Keratinocyte (primary cell): ENCODE measurements at places on chromosomes 12 and 14. TPM values are rescaled to one million over a fixed set of nuclear protein-coding genes. Genes with fewer than 3 reads are reported as not detected.

GRCh38 chr12:130320536-130320935 is 17.2 kb upstream of the PIWIL1 start:
- H3K36me3 ChIP-seq, result no peaks in the 10 kb centered on the region
- H3K27ac ChIP-seq, result no peak overlapping the region
- no peaks in the 10 kb centered on the region for H3K4me1 ChIP-seq
- no peaks in the 10 kb centered on the region for H3K27me3 ChIP-seq

DNA sequence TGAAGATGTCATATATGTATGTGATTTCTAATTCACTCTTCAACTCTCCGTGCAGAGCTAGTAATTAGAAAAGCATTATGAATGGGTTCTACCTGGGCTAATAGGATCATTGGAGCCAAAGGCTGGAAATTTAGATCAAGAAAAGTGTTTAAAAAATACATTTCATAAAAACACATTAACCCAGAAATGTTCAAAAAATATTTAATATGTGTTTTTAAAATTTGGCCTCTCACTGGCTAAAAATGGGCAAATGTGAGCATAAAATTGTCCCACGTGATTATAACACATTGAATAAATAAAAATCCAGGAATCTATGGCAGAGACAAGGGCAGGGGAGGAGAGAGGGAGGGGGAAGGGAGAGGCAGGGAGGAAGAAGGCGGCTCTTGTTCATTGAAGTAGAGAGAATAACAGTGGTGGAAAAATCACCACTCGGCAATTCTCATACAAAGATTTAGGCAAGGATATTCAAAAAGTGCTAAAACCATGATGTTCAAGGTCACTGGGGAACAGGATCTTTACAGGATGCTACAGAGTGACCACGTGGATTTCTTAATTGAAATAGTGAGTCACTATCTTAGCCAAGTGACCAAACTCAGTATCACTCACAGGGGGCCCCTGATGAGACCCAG is 38.8 kb downstream of the FBXO21 start:
- H3K36me3 ChIP-seq, result peaks cover 28% of the 10 kb centered on the region
- no peak overlapping the region for H3K27ac ChIP-seq
- no peaks in the 10 kb centered on the region for H3K4me1 ChIP-seq
- H3K27me3 ChIP-seq, result no peaks in the 10 kb centered on the region
- DNase-seq, result no peak
- H3K4me3 ChIP-seq, result no peak overlapping the region

DNA sequence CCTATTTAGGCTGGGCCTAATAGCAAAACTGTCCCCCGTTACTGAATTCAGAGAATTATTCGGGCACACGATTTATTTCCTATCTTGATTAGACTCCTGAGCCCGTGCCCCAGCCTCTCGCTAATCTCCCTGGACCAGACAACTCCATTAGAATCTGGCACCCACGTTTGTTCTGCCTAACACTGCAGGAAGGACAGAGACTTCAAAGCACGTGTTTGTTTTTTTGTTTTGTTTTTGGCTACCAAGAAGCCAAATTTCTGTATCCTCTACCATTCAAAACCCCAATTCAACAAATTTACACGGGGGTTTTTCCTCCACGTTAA is 4.8 kb downstream of the USP44 start:
- no peak overlapping the region for H3K4me3 ChIP-seq
- no peaks in the 10 kb centered on the region for H3K36me3 ChIP-seq
- H3K27ac ChIP-seq, result no peak overlapping the region
- DNase-seq, result no peak

DNA sequence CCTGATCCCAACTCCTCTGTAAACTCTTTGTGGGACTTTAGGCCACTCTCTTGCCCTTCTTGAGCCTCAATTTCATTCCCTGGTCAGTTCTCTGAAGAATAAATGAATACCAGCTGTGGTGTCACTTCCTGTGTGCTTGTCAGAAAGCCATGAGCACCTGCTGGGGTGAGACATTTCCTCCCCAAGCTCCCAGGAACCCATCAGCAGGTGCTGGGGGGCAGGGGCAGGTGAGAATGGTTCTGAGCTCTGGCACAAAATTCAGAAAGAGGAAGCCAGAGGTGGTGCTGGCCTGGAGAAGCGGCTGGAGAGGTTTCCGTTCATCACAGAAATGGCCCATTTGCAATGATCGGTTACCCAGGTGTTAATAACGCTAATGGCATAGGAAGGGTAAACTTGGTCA is 14.9 kb downstream of the LHX5 start:
- H3K27ac ChIP-seq, result no peak overlapping the region
- H3K4me1 ChIP-seq, result no peaks in the 10 kb centered on the region
- peaks cover 11% of the 10 kb centered on the region for H3K27me3 ChIP-seq
- DNase-seq, result no peak
- H3K36me3 ChIP-seq, result no peaks in the 10 kb centered on the region
- no peak overlapping the region for H3K4me3 ChIP-seq

- no peak overlapping the region for H3K27ac ChIP-seq
- H3K36me3 ChIP-seq, result no peaks in the 10 kb centered on the region
- no peak for DNase-seq
- no peaks in the 10 kb centered on the region for H3K4me1 ChIP-seq
- no peaks in the 10 kb centered on the region for H3K27me3 ChIP-seq
- no peak overlapping the region for H3K4me3 ChIP-seq
Measured at GRCh38 chr12:90741611-90742010, 213.4 kb downstream of the CCER1 start.

DNA sequence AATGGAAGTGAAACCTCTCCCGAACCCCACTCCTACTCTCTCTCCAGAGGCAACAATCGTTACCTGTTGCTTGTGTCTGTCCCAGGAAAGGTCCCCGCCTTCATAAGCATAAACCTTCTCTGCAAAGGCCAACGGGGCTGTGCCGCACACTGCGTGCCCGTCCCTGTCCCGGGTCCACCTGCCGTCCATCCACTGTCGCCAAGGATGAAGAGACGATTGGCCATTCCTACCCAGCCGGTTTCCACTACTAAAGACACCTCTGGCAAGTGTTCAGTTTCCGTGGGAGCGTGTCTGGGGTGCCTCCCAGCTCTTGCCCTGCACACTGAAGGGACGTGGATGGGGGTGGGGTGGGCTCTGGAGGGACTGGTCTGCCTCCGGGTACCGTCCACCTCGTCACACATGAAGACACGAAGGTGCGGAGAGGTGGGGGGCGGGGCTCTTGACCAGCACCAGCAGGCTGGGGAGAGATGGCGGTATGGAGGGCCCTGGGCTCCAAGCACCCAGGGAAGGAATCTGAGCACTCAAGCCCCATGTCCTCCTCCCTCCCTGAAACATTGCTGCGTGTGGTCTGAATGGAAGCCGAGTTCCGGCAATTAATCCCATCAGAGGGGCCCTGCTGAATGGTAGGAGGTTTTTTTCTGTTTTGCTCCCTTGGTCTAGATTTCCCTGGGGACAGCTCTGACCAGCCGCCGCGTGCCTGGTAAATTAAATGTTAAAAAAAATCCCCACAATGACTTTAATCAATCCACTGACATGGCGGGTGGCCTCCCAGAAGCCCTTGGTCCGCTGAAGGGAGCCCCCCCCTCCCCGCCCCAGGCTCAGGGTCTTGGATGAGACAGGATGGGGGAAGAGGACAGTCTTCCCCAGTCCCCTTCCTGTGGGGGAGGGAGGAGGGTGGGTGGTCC is 4.1 kb upstream of the KIF26A start:
- no peaks in the 10 kb centered on the region for H3K36me3 ChIP-seq
- no peak overlapping the region for H3K4me3 ChIP-seq
- peaks cover 4% of the 10 kb centered on the region for H3K4me1 ChIP-seq
- no peak overlapping the region for H3K27ac ChIP-seq
- DNase-seq, result no peak

DNA sequence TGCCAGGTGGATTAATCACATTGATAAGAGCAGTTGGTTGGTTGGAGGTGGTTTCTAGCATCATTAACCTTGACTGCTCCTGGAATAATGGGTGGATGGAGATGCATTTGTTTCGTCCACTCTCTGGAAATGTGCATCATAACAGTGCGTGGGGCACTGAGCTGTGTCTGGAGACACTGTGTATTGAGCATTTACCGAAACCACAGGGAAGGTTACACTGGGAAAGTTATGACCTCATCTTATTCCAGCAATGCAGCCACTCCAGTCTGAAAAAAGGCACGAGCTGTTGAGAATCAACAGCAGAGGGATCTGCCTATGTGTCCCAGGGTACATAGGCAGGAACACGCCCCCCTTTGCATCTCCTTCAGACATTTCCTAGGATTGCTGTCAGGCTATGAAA is 27.2 kb downstream of the RNFT2 start:
- DNase-seq, result no peak
- no peak overlapping the region for H3K27ac ChIP-seq

GRCh38 chr14:30450631-30451545 is 108.1 kb upstream of the G2E3 start:
- H3K27ac ChIP-seq, result no peak overlapping the region
- no peaks in the 10 kb centered on the region for H3K4me1 ChIP-seq
- no peak overlapping the region for H3K4me3 ChIP-seq
- DNase-seq, result no peak
- no peaks in the 10 kb centered on the region for H3K36me3 ChIP-seq

GRCh38 chr12:123446333-123446713 is 9.8 kb upstream of the RILPL2 start:
- no peak overlapping the region for H3K27ac ChIP-seq
- no peaks in the 10 kb centered on the region for H3K36me3 ChIP-seq
- DNase-seq, result no peak
- H3K4me3 ChIP-seq, result no peak overlapping the region

DNA sequence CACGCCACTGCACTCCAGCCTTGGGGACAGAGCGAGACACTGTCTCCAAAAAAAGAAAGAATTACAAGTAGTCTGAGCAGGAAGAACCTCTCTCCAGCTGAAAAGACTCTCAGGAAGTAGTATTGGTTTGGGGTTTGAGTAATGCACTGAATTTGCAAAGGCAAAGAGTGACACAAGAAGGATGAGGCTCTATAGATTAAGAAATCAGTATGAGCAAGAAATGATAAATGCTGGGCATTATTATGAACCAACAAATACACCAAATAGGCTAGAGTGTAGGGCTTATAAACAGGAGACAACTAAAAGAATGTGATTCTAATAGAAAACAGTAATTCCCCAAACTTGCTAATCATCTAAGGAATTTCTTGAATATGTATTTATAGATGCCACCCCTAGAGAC is 2.6 kb upstream of the SLC35E3 start:
- H3K4me3 ChIP-seq, result no peak overlapping the region
- no peak overlapping the region for H3K27ac ChIP-seq
- no peaks in the 10 kb centered on the region for H3K36me3 ChIP-seq
- H3K27me3 ChIP-seq, result no peaks in the 10 kb centered on the region

GRCh38 chr12:5194306-5194705 is 150.6 kb downstream of the KCNA5 start:
- no peak overlapping the region for H3K27ac ChIP-seq
- H3K27me3 ChIP-seq, result peaks cover 13% of the 10 kb centered on the region
- no peak for DNase-seq
- no peaks in the 10 kb centered on the region for H3K36me3 ChIP-seq

DNA sequence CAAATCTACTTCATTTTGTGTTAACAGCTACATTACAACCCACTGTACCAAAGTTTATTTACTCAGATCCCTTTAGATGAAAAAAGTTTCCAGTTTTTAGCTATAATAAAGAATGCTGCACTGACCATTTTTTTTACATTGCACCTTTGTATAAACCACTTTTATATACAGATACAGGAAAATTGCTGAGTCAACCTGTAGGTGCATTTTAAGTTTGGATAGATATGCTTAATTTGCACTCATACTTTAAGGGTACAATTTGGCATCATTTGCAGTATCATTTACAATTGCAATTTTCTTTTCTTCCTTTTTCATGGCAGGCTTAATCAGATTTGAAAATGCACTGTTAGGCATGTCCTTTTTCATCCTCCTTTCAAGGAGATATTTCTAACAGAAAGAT is 257.8 kb upstream of the LMO3 start:
- DNase-seq, result no peak
- no peaks in the 10 kb centered on the region for H3K27me3 ChIP-seq
- H3K4me1 ChIP-seq, result no peaks in the 10 kb centered on the region
- no peaks in the 10 kb centered on the region for H3K36me3 ChIP-seq

DNA sequence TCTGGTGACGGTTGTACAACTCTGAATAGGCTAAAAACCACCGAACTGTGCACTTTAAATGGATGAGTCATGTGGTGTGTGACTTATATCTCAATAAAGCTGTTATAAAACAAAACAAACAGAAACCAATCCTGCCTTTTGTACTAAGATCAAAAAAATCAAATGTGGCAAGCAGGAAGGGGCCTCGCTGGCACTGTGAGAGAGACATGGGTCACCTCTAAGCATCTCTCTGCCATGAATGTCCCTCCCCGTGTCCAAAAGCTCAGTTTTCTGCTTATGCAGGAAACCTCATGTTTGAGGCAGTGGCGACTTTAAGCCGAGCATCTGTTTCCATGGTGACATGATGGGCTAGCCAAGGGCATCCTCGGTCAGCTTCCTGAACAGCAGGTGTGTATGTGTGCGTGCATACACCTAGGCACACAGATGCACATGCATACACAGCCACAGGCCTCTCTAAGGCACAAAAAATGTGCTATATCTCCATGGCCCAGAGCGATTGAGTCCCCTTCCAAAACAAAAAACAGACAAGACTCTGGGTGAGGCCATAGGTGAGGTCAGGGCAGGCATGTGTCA is 44.4 kb downstream of the ARL6IP4 start:
- H3K4me1 ChIP-seq, result no peaks in the 10 kb centered on the region
- peaks cover 5% of the 10 kb centered on the region for H3K36me3 ChIP-seq
- H3K27me3 ChIP-seq, result no peaks in the 10 kb centered on the region
- DNase-seq, result no peak
- no peak overlapping the region for H3K27ac ChIP-seq
- no peak overlapping the region for H3K4me3 ChIP-seq

GRCh38 chr12:48351022-48351708 is 446 bp upstream of the ZNF641 start:
- H3K27me3 ChIP-seq, result no peaks in the 10 kb centered on the region
- peak overlapping the region; percentile 58 for H3K4me3 ChIP-seq
- peaks cover 17% of the 10 kb centered on the region for H3K4me1 ChIP-seq
- H3K27ac ChIP-seq, result peak overlapping the region; percentile 58
- H3K36me3 ChIP-seq, result no peaks in the 10 kb centered on the region

GRCh38 chr12:7068994-7069346 is 8.5 kb downstream of the C1S start:
- no peak for DNase-seq
- no peak overlapping the region for H3K4me3 ChIP-seq
- H3K4me1 ChIP-seq, result peaks cover 24% of the 10 kb centered on the region

GRCh38 chr14:29928117-29928640 is 532 bp upstream of the PRKD1 start:
- H3K36me3 ChIP-seq, result no peaks in the 10 kb centered on the region
- peaks cover 6% of the 10 kb centered on the region for H3K4me1 ChIP-seq
- no peak overlapping the region for H3K4me3 ChIP-seq
- H3K27me3 ChIP-seq, result peaks cover 12% of the 10 kb centered on the region

- no peak overlapping the region for H3K4me3 ChIP-seq
- no peak for DNase-seq
- peaks cover 15% of the 10 kb centered on the region for H3K27me3 ChIP-seq
Measured at GRCh38 chr12:114670291-114670980, 13.5 kb downstream of the TBX3 start.

ACSS3 gene
- 0.08 to 0.30 TPM (median 0.17 TPM) in 3 replicates for polyA plus RNA-seq

LPAR5 gene
- 6.7 to 11.7 TPM (median 8.3 TPM) in 3 replicates for polyA plus RNA-seq

PIWIL1 gene
- 0.01 to 0.13 TPM (median 0.09 TPM) in 3 replicates for polyA plus RNA-seq

HELB gene
- polyA plus RNA-seq, result 0.90 to 1.8 TPM (median 1.1 TPM) in 3 replicates

VEZT gene
- 106 to 183 TPM (median 169 TPM) in 3 replicates for polyA plus RNA-seq

PLA2G1B gene
- polyA plus RNA-seq, result not detected in 3 replicates

CCDC196 gene
- not detected in 3 replicates for polyA plus RNA-seq

AMIGO2 gene
- 50.7 to 76.5 TPM (median 71.3 TPM) in 3 replicates for polyA plus RNA-seq

CD27 gene
- not detected in 3 replicates for polyA plus RNA-seq
